Activated CD4-positive, alpha-beta T cell treated with anti-CD3 and anti-CD28 coated beads for 48 hours (primary cell): ENCODE measurements at places on chromosomes 4 and X.

DNA sequence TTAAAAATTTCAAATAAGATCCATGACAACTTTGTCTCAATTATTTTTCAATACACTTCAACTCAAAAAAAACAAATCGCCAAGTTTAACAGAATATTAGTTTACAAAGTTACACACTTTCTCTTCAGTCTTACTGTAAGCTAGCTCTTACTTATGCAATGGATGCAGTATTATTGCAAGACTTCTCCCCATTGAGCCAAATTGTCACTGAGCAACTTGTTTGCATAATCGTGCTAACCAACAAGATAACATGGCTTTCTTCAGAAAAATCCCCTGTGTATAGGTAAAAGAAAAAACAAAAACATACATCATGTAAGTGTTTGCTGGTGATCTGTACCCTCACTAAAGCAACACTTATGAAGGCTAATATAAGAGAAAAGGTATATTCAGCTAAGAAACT lies 18.9 kb downstream of the DNAJB14 start:
- no peak for DNase-seq

- DNase-seq: no peak
Measured at GRCh38 chrX:43589735-43590134, 66.4 kb upstream of the MAOA start.

DNA sequence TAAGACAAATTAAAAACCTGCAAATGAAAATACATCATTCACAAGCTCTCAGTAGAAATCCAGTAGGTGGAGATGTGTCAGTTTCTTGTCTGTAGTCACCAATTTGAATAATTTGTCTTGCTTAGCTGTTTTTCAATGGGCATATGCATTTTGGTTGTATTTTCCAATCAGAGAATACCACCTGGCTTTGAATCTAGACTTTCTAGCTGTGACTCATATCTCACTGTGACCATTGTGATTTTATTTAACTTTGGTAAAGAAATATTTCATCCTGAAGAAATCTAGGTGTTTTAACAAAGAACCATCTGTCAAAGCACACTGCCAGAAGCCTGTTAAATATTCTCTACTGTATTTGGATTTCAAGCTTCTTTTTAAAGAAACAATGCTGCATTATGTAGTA lies 1650.6 kb upstream of the IGFBP7 start:
- DNase-seq: no peak

DNA sequence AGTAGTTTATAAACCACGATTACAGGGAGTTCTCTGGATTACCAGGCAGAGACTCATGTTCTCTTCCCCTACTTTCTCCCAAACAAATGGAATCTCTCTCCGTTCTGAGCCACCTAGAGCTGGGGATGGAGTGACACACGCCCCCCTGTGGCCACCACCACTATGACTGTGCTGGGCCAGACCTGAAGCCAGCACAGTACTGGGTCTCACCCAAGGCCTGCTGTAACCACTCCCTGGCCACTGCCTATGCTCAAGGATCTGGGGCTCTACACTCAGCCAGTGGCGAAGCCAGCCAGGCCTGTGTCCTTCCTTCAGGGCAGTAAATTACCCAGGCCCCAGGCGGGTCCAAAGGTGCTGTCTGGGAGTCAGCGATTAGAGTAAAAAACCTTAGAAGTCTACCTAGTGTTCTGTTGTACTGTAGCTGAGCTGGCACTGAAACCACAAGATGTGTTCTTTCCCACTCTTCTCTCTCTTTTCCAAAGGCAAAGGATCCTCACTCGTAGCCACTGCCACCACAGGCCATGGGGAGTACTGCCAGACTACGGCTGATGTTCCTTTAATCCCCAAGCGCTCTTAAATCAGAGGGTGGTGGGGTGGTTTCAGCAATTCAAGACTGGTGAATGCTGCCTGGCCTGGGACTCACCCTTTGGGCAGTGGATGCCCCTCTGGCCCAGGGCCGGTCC lies 412.2 kb upstream of the ARX start:
- no peak for DNase-seq

DNA sequence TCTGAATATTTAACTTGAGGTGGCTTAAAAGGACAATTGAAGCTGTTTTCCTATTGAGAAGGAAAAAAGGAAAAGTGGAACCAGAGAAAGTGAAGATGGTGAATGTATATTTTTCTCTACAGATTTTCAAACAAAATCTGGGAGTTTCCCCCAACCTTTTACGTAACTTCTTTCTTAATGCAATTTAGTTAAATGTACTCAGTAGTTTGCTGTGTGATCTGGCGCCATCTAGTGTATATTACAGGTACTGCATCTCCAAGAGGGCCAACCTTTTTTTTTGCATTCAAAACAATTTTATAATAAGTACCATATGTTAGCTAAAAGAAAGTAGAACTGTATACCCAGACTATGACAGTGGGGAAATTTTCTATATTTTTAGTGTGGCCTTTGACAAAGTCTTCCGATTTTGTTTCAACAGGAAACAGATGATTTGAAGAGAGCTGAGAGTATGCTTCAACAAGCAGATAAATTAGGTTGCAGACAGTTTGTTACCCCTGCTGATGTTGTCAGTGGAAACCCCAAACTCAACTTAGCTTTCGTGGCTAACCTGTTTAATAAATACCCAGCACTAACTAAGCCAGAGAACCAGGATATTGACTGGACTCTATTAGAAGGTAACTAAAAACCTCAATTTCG lies 82.0 kb downstream of the PLS3 start:
- DNase-seq: peak; percentile 22

- DNase-seq: no peak
Measured at GRCh38 chr4:182854466-182854865, 62.7 kb downstream of the DCTD start.

GRCh38 chr4:2663275-2663674 lies 92.9 kb downstream of the TNIP2 start:
- DNase-seq: no peak

DNA sequence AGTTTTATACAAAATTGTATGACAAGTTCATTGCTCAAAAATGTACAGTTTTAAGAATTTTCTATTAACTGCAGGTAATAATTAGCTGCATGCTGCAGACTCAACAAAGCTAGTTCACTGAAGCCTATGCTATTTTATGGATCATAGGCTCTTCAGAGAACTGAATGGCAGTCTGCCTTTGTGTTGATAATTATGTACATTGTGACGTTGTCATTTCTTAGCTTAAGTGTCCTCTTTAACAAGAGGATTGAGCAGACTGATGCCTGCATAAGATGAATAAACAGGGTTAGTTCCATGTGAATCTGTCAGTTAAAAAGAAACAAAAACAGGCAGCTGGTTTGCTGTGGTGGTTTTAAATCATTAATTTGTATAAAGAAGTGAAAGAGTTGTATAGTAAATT lies 131.0 kb downstream of the TET2 start:
- no peak for DNase-seq

GRCh38 chr4:162837241-162837640 lies 329.4 kb downstream of the NAF1 start:
- no peak for DNase-seq

DNA sequence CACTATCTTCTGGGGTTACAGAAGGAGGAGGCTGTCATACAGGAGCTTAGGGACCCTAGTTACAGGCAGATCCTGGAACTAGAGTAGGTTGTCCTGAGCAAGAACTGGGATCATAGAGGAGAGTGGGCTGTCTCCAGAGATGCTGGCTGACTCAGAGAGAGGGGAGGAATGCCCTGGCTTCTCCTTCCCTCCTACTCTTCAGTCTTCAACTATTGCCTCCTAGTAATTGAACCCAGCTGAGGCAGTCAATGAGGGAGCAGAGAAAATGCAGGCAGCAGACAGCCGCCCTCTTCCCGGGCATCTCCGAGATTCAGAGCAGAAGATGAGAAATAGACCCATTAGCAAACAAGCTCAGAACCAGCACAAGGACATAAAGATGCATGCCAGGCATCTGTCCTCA lies 118.3 kb upstream of the PDE5A start:
- no peak for DNase-seq

GRCh38 chr4:122722256-122722655 lies 10.2 kb upstream of the BBS12 start:
- no peak for DNase-seq

GRCh38 chr4:42627885-42628646 lies 28.8 kb downstream of the ATP8A1 start:
- peak; percentile 57 for DNase-seq
